CD4-positive, alpha-beta T cell treated with Interleukin-6 for 4 hours (primary cell): ENCODE measurements at places on chromosomes 2 and 18.

DNA sequence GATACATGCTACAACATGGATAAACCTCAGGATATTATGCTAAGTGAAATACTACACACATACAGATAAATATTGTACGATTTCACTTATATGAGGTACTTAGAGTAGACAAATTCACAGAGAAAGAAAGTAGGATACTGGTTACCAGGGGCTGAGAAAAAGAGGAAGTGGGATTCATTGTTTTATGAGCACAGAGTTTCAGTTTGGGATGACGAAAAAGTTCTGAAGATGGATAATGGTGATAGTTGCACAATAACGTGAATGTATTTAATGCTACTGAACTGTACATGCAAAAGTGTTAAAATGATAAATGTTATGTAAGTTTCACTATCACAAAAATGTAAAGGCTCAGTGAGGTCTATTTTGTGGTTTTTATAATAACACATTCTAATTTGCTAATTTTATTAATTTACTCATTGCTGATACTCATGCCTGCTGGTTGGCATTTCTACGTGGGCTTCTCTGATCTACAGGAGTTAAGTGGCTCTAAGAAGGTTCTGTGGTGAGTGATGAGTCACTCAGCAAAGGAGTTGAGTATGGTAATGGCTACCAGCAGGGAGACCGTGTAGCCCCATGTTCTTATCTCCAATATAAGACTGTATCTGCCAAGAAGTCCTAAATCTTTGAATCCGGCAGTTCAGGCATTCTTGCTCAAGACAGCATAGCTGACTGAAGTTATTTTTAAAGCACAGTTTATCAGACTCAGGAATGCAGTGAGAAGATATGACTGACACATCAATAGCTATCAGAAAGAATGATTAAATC lies 41.1 kb downstream of the UPP2 start:
- no peak for DNase-seq

DNA sequence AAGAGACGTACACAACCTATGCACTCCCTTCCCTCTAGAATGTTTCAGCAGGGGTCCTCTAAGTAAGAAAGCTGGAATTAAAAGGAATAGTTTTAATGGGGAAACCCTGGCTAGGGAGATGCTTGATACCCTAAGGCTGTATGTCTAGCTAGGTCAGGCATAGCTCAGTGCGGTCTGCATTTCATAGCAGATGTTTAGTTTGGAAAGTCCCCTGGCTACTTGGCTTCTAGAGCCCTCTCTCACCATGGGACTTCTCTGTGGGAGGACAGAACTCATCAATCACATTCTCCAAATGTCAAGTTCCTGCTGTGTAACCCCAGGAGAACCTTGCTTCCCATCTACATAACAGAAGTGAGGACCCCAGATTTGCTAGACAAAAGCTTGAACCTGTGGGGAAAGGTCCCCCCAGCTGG lies 24.1 kb upstream of the ANXA4 start:
- DNase-seq, result no peak

DNA sequence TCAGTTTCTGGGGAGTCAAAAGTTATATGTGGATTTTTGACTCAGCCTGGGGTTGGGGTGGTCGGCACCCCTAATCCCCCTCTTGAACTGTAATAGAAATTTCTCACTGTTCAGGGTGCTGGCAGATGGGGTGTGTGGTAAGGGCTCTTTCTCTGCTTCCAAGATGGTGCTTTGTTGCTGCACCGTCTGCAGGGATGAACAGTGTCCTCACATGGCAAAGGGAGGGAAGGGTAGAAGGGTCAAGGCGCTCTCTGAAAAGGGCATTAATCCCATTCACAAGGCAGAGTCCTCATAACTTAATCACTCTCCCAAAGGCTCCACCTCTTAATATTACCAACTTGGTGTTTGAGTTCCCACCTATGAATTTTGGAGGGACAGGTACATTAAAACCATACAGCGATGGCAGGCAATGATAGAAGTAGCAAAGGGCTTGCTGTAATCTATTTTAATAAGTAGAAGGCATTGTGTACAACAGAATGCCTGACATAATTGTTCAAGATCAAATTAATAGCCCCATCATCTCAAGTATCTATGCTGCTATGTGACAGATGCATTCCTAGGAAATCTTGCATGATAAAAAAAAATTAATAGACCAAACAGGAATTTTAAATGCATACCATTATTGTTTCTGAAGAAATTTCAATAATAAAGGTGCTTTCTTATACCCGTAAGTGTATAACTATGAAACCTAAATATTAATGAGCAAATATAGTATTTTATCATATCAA lies 28.1 kb downstream of the MMADHC start:
- no peak for DNase-seq

DNA sequence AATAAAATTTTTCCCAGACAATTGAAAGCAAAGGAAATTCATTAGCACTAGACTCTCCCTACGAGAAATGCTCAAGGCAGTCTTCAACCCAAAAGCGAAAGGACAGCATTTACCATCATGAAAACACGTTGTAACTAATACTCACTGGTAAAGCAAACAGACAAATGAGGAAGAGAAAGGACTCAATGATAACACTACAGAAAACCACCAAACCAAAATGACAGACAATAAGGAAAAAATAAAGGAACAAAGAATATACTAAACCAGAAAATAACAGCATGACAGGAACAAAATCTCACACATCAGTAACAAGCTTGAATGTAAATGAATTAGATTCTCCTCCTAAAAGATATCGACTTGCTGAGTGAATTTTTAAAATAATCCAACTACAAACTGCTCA lies 190.7 kb downstream of the NOL4 start:
- DNase-seq, result no peak

DNA sequence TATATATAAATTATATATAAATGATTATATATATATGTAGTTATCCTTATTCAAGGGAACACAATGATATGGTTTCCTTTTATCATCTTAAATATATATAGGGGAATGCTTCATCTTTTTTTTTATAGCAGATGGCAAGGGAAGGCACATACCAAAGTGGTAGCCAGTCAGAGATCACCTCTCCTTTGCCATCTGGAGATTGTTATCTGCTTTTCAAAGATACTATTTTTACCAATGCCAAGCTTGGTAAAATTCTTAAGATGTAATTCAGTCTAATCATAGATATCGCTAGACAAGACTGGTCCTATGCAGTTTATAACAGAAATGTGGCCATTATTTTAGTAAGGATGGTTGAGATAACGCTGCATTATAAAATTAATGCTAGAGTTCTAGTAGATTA lies 64.7 kb upstream of the DSEL start:
- DNase-seq, result no peak

- DNase-seq, result no peak
Measured at GRCh38 chr2:73205611-73206010, 3.2 kb downstream of the NOTO start.

- DNase-seq, result no peak
Measured at GRCh38 chr2:208013285-208014178, 11.8 kb downstream of the PLEKHM3 start.

GRCh38 chr2:239263669-239264491 lies 136.9 kb downstream of the HDAC4 start:
- DNase-seq, result peak; percentile 18

DNA sequence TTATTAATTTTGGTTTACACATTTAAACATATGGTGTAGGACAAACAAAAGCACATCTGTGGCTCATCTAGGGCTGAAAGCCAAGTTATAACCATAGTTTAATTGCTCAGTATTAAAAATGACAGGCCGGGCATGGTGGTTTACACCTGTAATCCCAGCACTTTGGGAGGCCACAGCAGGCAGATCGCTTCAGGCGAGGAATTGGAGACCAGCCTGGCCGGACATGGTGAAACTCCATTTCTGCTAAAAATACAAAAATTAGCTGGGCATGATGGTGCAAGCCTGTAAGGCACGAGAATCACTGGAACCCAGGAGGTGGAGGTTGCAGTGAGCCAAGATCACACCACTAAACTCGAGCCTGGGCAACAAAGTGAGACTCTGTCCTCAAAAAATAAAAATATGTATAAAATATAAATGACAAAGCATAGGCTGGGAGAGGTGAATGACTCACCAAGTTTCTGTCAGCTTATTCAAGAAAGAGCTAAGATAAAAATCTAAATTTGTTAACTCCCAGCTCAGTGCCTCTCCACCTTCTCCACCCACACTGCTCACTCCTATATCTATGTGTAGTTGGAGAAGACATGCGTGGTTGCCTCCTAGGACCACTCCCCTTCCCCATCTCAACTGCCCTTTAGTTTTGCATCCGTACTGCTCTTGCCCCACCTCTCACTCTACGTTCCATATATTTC lies 79.2 kb upstream of the PID1 start:
- no peak for DNase-seq

DNA sequence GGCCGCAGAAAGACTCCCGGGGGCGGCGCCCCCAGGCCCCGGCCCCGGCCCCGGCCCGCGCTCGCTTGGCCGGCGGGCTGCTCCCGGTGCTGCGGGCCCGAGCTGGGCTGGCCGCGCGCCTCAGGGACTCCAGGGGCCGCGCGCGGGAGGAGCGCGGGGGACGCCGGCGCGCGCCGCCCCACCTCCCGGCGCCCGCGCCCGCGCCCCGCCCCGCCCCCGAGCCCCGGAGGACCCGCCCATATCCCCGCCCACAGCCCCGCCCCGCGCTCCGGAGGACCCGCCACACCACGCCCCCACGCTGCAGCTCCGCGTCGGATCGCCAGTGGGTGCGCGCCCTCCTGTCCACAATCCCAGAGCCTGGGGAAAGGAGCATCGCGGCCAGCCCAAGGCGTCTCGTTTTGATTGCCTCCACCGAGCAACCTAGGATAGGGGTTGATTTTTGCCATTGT lies at the start of gene PARD6G:
PARD6G (minus strand) TSS at position 122 of the 449 bp plus-strand sequence. CDS start 166 bp downstream, outside the sequence.
- DNase-seq, result peak; percentile 50

DNA sequence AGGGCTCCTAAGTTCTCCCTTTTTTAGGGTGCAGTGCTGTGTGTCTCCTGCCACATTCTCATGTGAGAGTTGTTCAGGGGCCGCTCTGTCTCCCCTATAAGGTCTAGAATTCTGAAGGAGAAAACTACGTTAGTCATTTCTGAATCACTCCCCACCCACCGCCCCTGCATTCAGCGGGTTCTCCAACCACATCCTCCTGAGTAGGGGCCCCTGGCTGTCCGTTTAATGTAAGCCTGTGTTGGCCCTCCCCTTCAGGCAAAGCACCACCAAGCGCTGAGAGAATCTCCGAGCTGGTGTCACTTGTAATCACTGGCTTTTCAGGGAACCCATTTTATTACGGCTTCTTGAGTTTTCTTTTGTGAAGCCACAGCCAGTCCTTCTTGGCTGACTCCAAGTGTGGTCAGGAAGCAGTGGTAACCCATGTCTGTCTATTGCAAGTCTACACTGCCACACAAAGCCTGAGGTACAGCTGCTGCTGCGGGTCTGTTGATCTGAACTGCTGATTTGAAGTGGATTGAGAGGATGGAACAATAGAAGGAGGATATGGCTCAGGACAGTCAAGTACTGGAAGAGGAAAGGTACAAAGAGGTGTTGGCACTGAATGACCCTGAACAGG lies 16.9 kb downstream of the LCT start:
- peak; percentile 66 for DNase-seq

- DNase-seq, result no peak
Measured at GRCh38 chr18:35776473-35776872, 194.9 kb downstream of the GALNT1 start.

- DNase-seq, result no peak
Measured at GRCh38 chr2:165357758-165358157, 111.7 kb upstream of the CSRNP3 start.

- DNase-seq, result no peak
Measured at GRCh38 chr2:239644011-239644410, 243.2 kb upstream of the HDAC4 start.

- DNase-seq, result no peak
Measured at GRCh38 chr2:187842978-187843847, 289.0 kb upstream of the TFPI start.

DNA sequence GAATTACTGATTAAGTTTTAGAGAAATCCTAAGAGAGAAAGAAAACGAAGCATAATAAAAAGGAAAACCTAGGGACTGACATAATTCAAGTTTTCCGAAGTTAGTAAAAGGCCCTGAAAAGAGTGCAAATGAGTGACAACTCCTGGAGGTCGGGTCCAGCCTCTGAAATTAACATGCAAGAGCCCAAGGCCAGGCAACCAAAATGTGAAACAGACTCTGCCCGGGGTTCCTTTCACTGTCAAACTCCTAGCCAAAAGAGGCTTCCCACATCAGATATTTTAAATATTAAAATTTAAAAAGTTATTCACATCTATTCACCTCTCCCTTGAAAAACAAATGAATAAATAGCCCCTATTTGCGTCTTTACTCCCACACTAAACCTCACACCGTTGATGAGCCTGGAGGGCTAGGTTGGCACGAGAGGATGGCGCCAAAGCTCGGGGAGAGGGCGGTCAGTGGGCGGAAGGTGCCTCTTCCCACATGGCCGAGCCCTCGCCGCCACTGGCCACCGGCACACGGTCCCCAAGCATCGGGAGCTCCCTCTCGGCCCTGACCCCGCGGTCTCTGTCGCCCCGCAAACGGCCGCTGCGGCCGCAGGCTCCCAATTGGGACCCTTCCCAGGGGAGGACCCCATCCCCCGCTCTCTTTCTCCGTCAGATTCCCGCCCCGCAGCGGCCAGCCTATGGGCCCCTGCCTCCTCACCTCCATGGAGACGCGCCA lies 630 bp downstream of the PPM1G start:
- no peak for DNase-seq

DNA sequence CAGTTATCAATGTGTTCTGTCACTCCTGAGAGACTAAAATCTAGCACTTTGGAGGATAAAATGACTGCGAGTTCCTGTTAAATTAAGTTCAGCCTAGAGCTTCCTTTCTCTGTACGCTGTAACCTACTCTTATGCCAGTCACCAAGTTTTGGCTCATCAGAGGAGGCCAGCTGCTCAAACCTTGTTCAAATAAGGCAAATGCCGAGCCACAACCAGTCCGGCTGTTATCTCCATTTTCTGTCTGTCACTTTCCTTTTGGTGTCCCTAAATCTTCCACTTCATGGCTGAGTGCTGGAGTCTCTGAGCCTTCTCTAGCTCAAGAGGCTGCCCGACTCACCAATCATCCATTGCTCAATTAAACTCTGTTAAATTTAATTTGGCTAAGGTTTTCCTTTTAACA lies 33.5 kb upstream of the PXDN start:
- DNase-seq, result no peak
